NCI-H524 treated with DMSO at 0.1 percent for 48 hours (cell line): ENCODE measurements at places on chromosomes 1 and 21.

- DNase-seq: no peak
Observed at GRCh38 chr1:8193840-8194406, 124.0 kb upstream of the SLC45A1 start.

DNA sequence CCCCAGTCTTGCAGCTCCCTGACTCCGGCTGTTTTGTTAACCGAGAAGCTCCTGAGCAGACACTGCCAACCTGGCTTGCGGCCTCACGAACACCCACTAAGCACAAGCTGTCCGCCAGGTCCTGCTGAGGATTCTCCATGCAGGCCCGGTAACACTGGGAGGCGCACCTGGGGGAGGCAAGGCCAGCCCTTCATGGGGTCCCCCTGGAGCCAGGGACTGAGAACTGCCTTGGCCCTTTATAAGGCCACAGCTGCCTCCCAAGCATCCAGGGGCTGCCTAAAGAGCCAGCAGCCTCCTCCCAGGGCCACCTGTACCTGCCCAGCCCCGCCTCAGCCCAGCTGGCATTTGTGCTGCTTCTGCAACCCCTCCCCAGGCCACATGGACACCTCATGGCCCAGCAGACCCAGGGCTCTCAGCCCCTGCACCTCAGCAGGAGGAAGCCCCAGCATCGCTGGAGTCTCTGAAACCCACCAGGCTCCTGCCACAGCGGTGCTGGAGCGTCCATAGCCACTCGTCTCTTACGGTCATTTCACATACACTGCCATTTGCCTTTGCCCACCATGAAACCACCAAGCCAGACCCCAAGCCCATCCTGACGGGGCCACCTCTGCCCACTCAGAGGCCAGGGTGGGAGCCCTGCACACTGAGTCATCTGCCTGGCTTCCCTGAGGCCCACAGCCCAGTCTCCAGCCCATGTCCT is 82.5 kb downstream of the NPHP4 start:
- DNase-seq: no peak

DNA sequence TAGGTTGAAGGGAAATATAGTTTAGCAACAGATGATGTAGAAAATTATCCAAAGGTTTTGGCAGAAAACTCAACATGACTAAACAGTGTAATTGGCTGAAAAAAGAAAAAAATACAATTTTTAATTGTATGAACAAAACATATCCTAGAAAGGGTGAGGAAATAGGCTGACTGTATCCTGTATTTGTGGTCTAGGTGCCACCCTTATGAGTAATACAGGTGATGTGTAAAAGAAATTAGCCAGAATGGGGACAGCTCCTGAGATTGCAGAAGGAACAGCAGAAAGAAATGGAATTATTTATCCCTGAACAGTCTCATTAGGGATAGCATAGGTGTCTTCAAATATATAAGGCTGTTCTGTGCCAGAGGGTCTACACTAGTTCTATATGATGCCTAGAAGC is 24.6 kb downstream of the DNASE2B start:
- DNase-seq: no peak

- DNase-seq: no peak
Observed at GRCh38 chr1:209534496-209535250, 48.8 kb upstream of the CAMK1G start.
